Stimulated activated CD4-positive, alpha-beta T cell treated with anti-CD3 and anti-CD28 coated beads, Interleukin-1b, Interleukin-23, amount 100 ng/mL, for 1 hour (primary cell): ENCODE measurements at places on chromosomes 5 and 9.

GRCh38 chr9:136686794-136687711 lies at the start of gene AGPAT2:
Gene AGPAT2 (minus strand): TSS chr9:136687457. CDS start chr9:136687357, 100 bp downstream.
- no peak for DNase-seq

DNA sequence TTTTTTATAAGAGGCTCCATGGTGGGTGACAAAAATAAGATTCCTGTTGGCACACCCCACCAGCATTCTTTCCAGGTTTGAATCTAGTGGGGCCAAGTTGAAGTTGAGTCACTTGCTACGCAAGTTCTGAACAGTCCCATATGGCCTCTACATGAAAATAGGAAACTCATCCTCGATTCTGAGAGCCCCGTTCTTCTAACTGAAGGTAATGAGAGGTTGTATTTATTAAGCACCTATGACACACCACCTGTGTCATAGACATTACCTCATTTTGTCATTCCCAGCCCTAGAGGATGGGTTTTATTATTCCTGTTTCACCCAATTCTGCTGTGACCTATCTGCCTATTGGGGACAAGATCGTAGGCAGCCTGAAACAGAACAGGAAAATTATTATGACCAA lies 131.7 kb downstream of the ACTL7B start:
- no peak for DNase-seq

DNA sequence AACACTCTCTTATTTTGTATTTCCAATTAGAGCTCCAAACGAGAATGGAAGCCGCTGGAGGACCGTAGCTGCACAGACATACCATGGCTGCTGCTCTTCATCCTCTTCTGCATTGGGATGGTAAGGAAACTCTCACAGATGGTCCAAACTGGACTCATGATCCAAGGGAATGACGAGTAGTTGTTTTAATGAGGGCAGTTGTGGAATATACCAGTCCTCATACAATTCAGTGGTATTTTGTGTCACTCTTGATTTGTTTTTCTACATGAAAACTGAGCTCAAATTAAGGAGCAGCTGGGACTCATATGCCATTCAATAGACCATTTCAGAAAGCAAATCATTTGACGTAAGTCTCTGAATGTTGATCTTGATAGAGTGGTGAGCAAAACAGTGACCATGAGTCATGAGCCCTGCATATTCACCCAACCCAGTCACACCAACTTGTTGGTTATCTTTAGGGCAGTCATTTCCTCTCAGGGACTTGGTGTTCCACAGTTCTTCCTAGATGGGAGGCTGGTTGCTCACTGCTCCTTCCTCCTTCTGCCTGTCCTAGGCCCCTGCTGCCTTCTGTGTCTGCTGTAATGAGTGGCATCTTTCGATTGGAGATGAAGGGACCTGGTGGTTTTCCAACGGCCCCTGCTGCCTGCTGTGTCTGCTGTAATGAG lies 54.9 kb downstream of the SLC44A1 start:
- no peak for DNase-seq

DNA sequence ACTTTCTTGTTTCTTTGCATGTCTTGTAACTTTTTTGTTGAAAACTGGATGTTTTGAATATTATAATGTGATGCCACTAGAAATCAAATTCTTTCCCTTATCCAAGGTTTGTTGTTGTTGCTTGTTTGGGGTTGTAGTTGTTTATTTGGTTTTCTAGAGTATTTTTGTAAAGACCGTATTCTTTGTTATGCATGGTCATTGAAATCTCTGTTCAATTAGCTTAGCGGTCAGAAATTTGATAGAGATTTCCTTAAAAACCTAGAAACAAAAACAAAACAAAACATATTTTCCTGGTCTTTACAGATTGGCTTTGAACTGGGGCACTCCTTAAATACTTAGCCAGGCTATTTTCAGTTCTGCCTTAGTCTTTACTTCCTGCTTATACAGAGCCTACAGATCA lies 21.9 kb downstream of the SOX30 start:
- no peak for DNase-seq

DNA sequence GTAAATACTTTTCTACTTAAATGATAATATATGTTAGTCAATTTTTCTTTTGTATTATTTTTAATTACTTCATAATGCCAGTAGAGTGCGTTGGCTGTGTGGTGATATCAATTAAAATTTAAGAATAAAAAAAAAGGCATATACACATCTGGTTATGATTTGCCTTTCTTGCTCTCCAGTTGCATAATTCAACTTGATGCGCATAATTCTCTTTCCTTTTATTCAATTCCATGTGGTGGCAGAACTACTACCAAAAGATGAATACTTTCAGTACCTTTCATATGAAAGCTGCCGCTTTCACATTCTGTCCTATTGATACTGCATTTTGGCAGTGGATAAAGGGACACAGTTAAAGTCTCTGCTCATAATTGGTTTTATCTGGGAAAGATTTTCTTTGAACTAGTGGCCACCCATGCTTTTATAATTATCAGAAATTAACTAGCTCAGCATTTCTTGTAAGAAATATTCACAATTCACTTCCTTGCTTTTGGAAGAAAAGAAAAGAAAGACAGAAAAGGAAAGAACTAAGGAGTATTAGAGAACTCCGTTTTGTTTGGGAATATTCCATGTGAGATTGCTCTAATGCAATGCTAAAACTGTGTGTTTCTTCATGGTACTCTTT lies 12.3 kb upstream of the ADGRV1 start:
- DNase-seq, result no peak

- no peak for DNase-seq
Observed at GRCh38 chr5:81336556-81336955, 35.2 kb downstream of the ZCCHC9 start.

GRCh38 chr5:138875552-138875875 lies 379 bp upstream of the LRRTM2 start:
- no peak for DNase-seq

GRCh38 chr9:21968331-21969010 lies 25.7 kb downstream of the CDKN2A start:
- no peak for DNase-seq

- DNase-seq, result no peak
Observed at GRCh38 chr5:107705402-107706014, 34.8 kb upstream of the EFNA5 start.

DNA sequence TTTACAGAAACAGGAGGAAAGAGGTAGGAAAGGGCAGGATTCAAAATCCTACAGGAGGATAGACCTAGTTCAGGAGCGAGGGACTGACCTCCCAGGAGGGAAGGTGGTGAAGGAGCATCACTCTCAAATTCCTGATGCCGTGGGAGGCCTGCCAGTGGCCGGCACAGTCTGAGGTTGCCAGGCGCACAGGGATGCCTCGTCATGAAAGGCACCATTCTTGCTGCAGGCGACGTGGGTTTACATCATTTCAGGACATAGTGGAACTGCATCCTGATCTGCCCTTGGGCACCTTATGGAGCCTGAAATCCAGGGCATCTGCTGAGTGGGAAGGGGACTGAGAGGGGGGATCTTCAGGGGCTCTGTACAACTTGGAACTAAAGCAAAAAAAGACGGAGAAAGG lies 163.2 kb upstream of the S1PR3 start:
- DNase-seq, result no peak

GRCh38 chr9:127417131-127418036 lies 6.8 kb upstream of the ZNF79 start:
- DNase-seq, result no peak

DNA sequence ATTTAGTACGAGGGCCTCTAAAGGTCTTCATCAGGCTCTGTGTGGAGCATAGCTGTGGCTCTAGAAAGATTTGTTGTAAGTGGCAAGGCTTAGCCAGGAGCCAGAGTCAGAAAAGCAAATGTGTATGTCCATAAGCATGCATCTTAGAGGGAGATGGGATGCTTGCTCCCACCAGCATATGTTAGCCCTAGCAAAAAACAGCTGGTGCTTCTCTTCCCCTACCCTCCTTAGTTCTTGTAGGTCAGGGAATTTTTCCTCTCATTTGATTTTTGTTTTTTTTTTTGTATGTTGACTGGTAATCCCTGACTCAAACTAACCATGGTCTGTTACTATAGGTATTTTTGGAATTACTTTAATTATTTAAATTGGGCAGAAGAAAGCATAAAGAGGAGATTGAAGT lies 7.7 kb downstream of the TNFSF15 start:
- DNase-seq, result no peak

GRCh38 chr5:82347201-82347865 lies 69.2 kb upstream of the RPS23 start:
- no peak for DNase-seq

DNA sequence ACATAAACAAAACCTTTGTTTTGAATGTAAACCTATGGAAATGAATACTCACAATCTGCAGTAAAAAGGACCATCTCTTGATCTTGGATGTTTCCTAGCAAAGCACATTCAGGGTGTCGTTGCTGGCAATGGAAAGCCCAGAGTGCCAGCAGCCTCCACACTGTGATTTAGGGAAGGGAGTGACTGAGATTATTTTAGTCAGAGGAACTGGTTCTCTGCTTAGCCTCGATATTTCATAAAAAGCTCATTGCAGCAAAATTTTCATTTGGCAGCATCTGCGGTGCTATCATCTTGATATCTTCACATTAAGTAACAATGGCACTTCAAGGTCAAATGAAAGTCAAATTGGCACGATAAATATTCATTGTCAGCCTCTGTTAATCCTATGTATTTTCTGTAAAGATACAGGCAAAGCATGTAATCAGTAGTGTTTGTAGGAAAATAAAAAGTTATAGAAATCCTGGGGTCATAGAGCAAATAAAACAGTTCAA lies 116.0 kb downstream of the MACIR start:
- DNase-seq, result no peak

- DNase-seq, result no peak
Observed at GRCh38 chr9:27356446-27356845, 59.5 kb upstream of the EQTN start.

GRCh38 chr5:134989266-134989830 lies 21.6 kb downstream of the CATSPER3 start:
- no peak for DNase-seq

DNA sequence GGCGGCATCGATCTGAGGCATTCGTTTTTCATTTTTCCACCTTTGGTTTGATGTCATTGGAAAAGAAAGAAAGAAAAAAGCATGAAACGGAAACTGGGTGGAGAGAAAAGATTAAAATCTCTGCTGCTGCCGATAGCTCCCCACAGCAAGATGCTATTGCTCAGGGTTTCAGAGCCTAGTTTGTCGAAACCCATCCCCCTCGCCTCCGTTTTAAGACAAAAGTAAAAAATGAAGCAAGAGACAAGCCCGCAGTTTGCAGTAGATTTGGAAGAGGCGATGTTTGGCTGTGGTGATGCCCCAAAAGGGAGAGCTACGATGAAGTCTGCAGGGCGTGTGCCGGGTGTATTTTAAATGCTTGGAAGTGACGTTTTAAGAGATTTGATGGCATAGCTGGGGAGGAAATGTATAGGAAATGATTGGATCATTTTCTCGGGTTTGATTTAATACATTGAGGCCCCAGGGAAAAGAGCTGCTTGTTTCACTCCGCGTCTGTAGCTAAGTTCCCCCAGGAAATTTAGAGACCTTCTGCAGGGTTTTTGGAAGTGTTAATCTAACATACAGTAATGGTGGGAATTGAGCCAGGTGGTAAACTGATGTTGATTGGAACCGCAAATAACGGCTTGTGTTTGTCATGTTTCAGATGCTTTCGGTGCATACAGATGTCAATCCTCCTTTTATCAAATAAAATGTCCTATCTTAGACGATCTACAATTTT lies 909 bp downstream of the NDFIP1 start:
- DNase-seq, result no peak

DNA sequence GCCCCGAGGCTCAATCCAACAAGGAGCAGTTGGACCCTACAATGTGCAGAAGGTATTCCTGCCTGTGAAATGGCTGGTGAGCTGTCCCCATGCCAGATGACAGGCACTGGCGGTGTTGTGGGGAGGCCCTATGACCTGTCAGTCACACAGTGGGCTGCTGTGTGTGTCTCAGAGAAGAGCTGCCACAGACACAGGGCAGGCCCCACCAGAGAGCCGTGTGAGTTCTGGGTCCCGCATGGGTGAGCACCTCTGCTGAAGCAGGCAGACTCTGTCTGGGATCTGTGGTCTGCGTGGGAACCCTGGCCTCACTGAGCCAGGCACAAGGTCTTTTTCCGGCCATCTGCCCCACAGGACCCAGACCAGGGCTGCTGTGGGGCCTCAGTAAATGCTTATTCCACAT lies 37.3 kb upstream of the PITX1 start:
- no peak for DNase-seq

DNA sequence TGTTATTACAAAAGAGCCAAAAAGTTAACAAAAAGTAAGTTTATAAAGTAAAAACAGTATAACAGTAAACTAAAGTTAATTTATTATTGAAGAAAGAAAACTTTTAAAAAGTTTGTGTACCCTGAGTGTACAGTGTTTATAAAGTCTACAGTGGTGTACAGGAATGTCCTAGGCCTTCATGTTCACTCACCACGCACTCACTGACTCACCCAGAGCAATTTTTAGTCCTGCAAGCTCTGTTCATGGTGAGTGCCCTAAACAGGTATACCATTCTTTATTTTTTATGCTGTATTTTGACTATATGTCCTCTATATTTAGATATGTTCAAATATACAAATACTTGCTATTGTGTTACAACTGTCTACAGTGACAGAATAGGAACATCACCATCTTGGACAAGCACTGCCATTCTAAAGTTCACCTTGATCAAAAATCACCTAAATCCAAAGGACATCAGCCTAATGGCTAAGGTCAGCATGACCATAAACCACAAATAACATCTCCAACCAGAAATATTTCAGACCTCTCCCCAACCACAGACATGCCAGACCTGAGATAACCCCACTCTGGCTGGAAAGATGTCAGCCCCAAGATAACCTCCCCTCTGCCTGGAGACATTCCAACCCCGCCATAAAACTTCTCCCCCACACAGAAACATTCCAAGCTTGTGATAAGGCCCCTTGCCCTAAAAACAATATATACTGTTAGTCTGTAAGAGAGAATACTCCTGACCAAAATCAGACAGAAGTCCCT lies 56.1 kb downstream of the AGXT2 start:
- no peak for DNase-seq
